Lung (tissue), 17 donors: ENCODE measurements at places on chromosomes 13 and 19.

GRCh38 chr19:1018932-1019615 lies 1.8 kb downstream of the TMEM259 start:
- DNase-seq = no peak

DNA sequence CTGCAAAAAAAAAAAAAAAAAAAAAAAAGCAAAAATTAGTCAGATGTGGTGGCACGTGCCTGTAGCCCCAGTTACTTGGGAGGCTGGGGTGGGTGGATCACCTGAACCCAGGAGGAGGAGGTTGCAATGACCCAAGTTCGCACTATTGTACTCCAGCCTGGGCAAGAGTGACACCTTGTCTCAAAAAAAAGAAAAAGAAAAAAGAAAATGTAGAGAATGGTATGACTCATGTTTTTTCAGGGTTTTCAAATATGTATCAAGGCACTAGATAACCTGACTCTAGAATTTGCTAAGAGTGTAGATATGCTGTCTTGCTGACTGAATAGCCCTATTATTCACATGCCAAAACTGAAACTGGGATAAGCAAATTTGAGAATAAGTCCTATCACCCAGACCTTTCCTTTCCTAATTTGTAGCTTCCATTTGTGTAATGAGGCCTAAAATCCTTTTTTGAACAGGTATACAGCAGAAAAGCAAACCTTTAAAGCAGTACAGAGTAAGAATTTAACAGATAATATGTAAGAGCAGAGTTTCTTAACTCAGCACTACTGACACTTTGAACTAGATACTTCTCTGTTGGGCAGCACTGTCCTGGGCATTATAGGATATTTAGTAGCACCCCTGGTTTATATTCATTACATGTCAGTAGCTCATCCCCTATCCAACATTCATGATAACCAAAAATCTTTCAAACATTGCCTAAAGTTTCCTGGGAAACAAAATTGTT lies 108.6 kb downstream of the ELF1 start:
- DNase-seq = no peak

DNA sequence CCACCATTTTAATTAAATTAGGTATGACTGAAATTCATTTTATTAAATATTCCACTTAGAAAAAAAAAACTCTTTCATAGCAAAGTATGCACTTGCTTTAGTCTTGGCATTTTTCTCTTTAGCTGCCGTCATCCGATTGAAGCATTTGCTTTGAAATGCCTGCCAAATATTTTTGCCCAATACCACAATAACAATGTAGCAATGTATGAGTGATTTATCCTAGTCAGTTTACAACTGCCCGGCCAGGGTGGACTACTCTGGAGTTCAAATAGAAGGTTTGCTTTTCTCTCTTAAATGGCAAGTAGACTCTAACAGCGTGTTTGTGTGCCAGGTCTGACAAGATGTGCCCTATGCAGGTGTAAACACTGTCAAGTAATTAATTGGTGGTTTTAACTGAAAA lies 675.3 kb upstream of the SGCG start:
- DNase-seq = peak; percentile 74

- DNase-seq = no peak
These were observed 4.7 kb upstream of the PTGIR start for GRCh38 chr19:46629546-46630025.

DNA sequence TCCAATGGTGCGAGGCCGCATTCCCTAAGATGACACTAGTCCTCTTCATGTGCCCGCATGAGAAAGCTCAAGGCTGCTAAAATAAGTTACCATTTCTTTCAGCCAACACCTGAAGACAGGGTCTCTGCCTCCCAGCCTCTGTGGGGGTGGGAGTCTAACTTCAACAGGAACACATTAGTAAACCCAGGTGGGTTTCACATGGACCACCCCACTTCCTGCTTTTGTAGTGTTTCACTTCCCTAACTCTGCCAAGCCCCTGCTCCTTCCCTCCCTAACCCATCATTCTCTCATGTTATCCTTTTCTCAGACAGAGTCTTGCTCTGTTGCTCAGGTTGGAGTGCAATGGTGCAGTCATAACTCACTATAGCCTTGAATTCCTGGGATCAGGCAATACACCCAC lies 783.6 kb downstream of the UQCRFS1 start:
- no peak for DNase-seq

DNA sequence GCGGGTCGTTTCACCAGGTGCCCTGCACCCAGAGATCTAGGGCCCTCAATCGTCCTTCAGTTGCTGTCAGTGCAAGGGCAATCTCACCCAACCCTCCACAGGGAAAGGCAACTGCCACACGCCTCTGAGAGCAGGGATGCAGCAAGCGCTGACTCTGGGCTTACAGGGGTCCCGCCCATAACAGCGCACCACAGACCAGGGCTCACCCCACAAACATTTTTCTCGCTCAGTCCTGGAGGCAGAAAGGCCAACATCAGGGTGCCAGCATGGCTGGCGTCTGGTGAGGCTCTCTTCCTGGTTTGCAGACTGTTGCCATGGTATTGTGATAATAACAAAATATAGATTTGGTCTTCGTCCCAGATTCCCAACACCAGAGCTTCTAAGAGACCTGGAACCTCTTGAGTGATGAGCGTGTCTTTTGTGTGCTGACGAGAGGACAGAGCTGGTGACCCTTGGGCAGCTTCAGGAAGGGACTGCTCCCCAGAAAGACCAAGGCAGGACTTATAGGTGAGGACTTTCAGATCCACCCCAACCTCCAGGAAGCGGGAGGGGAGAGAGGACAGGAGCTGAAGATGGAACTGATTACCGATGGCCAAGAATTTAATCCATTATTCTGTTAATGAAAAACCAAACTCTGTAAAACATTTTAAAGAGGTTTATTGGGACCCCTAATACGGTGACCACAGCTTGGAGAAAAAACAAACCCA lies 51.3 kb downstream of the C13orf46 start:
- DNase-seq = peak; percentile 42
